ENCODE measurements at places on chromosomes 4 and X.

DNA sequence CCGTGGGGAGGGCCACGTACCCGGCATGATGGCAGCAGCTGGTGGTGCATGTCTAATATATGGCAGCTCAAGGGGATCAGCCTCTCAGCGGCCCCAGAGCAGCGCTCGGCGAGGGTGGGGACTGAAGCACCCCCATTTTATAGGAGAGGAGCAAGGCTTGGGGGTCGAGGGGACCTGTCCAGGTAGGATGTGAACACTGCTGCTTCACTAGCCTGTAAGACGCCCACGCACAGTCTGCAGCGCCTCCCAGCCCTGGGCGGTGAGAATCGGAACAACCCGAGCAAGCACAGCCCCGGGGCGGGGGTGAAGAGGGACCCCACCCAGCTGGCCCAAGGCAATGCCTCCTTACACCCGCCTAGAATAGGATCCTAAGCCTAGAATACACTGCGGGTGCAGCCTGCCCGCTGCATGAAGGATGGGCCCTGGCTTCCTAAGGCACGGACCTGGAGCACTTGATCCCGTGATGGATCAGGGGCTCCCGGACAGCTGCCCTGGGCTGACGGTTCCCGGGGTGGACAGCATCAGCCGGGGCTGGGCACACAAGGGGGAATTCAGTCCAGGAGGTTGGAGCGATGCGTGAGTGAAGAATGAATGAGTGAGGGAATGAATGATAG lies 17.6 kb downstream of the ADRA2C start:
- no peak overlapping the region for H3K27ac ChIP-seq
- H3K27me3 ChIP-seq, result no peaks in the 10 kb centered on the region
- DNase-seq, result no peak
- H3K4me1 ChIP-seq, result no peaks in the 10 kb centered on the region
- H3K36me3 ChIP-seq, result no peaks in the 10 kb centered on the region
- no peak overlapping the region for H3K4me3 ChIP-seq

DNA sequence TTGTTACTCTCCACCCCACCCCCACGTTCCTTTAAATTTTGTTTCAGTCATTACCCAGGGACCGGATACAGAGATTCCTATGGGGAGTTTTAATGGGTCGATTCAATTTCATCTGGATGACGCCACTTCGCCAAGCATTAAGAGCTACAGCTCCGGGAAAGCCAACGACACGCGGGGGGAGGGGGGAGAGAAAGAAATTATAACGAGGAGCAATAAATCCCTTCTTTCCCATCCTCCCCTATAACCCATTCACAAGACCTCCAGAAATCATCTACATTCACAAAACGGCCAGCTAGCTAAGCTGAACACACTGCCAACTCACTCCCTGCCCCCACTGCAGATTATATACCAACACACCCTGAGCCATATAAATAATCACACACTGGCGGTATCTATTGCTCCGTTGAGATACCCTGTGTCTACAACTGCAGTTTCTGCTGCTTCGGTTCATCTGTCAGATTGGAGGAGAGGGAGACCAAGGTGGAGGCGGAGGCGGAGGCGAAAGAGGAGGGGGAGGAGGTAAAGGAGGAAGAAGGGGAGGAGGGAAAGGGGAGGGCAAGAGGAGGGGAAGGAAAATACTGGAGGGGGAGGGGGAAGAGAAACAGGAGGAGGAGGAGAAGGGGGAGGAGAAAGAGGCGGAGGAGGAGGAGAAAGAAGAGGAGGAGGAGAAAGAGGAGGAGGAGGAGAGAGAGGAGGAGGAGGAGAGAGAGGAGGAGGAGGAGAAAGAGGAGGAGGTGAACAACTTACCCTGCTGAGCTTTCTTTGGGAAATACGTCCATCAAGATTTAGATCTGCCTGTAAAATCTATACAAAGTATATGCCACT lies 113.9 kb upstream of the VAMP7 start:
- peak overlapping the region; percentile 77 for H3K4me3 ChIP-seq
- no peaks in the 10 kb centered on the region for H3K36me3 ChIP-seq
- H3K27ac ChIP-seq, result no peak overlapping the region
- H3K4me1 ChIP-seq, result no peaks in the 10 kb centered on the region

GRCh38 chrX:56802921-56803849 lies 74.1 kb downstream of the NBDY start:
- H3K4me3 ChIP-seq, result peak overlapping the region; percentile 26
- peak; percentile 24 for DNase-seq

DNA sequence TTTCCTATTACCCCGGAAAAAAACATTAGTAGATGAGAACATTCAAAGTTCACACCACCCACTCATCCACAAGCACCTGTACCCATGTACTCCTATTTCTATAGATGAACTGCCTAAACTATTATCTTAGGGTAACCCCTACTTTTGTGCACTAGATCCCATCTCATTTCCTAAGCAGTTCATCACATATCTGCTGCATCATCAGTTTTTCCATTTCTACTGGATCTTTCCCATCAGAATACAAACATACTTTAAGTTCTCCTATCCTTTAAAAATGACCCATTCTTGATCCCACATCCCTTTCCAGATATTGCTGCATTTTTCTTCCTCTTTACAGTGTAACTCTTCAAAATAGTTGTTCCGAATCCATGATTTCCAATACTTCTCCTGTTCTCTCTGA lies 81.0 kb downstream of the PRSS12 start:
- H3K4me1 ChIP-seq, result no peaks in the 10 kb centered on the region
- peaks cover 5% of the 10 kb centered on the region for H3K27me3 ChIP-seq
- H3K4me3 ChIP-seq, result no peak overlapping the region
- no peak for DNase-seq
- no peaks in the 10 kb centered on the region for H3K36me3 ChIP-seq
- no peak overlapping the region for H3K27ac ChIP-seq

DNA sequence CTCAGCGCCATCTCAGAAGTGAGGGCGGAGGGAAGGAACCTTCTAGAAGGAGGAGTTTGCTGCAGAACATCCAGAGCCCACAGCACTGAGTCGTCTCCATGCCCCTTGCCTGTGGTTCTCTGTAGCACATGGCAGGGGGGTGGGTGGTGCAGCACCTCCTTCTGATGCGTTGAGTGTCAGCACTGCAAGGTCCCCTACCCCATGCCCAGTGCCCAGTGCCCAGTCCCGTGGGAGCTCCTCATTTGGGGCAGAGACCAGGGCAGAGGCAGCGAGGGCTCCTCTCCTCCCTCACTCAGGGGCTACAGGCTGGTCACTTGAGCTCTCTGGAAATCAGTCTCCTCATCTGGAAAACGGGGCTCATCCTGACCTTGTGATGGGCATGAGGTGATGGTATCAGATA lies 78.1 kb downstream of the HTRA3 start:
- H3K27me3 ChIP-seq, result no peaks in the 10 kb centered on the region
- H3K27ac ChIP-seq, result no peak overlapping the region
- no peaks in the 10 kb centered on the region for H3K36me3 ChIP-seq
- no peaks in the 10 kb centered on the region for H3K4me1 ChIP-seq

DNA sequence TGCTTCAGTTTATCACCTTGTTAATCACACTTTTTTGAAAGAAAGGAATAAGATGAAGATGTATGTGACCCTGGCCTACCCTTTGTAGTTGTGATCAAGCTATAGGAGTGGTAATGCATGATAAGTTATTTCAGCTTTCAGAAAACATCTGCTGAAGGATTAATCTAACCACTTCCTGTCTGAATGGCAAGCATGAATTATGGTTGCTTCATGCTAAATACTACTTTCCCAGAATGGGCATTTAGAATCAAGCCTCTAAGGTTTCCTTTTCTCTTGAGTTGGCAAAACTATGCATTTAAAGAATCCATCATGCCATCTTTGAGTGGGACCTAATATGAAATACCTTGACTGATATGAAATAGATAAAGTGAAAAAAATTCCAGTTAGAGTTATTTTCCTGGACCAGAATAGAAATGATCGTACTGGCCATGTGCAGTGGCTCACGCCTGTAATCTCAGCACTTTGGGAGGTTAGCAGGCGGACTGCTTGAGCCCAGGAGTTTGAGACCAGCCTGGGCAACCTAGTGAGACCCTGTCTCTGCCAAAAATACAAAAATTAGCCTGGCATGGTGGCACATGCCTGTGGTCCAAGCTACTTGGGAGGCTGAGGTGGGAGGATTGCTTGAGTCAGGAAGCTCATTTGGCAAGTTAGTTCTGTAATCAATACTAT lies 59.1 kb downstream of the ANXA3 start:
- H3K4me3 ChIP-seq, result no peak overlapping the region
- H3K4me1 ChIP-seq, result peaks cover 53% of the 10 kb centered on the region
- peaks cover 13% of the 10 kb centered on the region for H3K36me3 ChIP-seq

DNA sequence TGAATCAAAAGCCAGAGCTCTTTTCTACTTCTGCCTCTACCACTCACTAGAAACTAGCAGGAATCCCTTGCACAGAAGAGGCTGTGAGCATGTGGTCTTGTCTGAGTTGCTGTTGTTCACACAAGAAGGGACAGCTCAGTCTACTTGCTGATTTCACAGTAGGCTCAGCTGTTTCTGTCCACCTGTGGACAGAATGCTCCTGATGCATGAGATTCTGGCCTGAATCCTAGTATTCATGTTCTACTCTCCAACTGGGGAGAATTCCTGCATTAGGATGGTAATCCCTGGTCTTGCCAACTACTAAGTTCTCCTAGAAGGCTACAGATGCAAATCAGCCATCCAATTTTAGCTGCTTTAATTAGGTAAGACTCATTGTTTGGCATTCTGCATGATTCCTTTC lies 112.8 kb downstream of the PPA2 start:
- no peaks in the 10 kb centered on the region for H3K4me1 ChIP-seq
- no peak overlapping the region for H3K27ac ChIP-seq
- no peak overlapping the region for H3K4me3 ChIP-seq
- no peaks in the 10 kb centered on the region for H3K27me3 ChIP-seq
- no peak for DNase-seq
- H3K36me3 ChIP-seq, result peaks cover 18% of the 10 kb centered on the region

DNA sequence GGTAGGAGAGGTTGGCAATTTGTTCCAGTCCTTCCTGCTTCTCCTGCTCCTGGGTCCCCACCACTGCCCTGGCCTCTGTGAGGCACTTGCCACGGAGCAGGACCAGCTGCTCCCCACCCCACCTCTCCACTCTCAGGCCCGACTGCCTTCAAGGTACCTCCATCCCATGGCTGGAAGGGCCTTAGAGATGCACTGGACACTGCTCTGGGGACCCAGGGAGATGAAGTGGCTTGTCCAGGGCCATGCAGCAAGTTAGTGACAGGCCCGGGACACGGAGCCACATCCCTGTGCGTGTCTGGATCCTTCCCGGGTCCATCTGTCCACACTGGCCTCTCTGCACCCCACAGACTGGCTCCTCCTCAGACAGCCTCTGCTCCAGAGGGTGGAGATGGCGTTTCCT lies 105.3 kb downstream of the CPZ start:
- H3K4me1 ChIP-seq, result no peaks in the 10 kb centered on the region
- H3K4me3 ChIP-seq, result no peak overlapping the region
- H3K27ac ChIP-seq, result no peak overlapping the region
- H3K27me3 ChIP-seq, result no peaks in the 10 kb centered on the region

- DNase-seq, result no peak
- H3K4me3 ChIP-seq, result no peak overlapping the region
- no peaks in the 10 kb centered on the region for H3K4me1 ChIP-seq
- no peak overlapping the region for H3K27ac ChIP-seq
Measured at GRCh38 chrX:2489446-2490445, 11.0 kb downstream of the DHRSX start.
